ENCODE measurements at places on chromosomes 7 and 10. TPM values are rescaled to one million over a fixed set of nuclear protein-coding genes. Genes with fewer than 3 reads are reported as not detected.

The KLLN gene
- 1.0 TPM for polyA plus RNA-seq

DNA sequence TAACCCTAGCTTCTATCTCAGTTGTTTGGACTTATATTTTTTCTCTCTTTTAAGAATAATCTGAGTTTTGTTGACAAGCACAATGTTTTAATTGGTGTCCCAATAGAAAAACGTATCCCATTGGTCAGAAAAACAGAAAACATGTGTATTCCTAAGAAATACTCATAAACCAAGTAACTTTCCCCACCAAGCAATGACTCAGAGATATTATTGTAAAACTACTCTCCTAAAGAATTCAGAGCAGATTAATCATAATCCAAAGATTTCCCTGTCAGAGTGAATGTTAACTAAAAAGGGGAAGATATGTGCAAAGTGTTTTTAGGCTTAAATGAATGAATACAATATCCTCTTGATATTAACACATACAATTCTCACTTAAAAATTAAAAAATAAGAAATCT lies 29.4 kb upstream of the MBL2 start:
- DNase-seq: no peak

GRCh38 chr7:129017933-129018538 lies 36.9 kb downstream of the TNPO3 start:
- DNase-seq: no peak

GRCh38 chr7:99196536-99197258 lies 11.2 kb downstream of the KPNA7 start:
- no peak for DNase-seq

DNA sequence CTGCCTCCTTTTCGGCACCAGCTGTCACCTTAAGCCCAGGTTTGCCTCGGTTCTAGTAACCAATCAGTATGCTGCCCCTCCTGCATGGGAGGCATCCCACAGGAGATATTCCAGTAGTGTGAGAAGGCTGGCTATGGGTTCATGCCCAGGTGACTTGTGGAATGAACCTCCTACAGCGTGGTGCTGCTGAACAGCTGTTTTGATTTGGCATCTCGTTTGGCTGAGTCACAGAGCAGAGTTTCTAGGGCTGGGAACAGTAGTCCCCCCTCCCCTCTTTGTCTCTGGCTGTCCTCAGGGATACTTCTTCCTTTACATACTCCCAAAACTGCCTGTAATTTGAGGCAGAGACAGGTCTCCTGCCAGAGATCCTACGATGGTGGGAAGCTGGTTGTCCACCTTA lies 16.1 kb downstream of the R3HCC1L start:
- DNase-seq: no peak

GRCh38 chr7:151371266-151371665 lies 29.7 kb downstream of the NUB1 start:
- no peak for DNase-seq

GRCh38 chr7:5423976-5424748 lies 528 bp upstream of the TNRC18 start:
- peak; percentile 97 for DNase-seq

The ZNF107 gene
- polyA plus RNA-seq: 6.1 TPM
